ENCODE measurements at places on chromosomes 7 and 10. TPM values are rescaled to one million over a fixed set of nuclear protein-coding genes. Genes with fewer than 3 reads are reported as not detected.

ENKUR gene
- polyA plus RNA-seq = 7.4 TPM

GRCh38 chr7:118945911-118946682, 721.6 kb downstream of the ANKRD7 start:
- DNase-seq = no peak

DNA sequence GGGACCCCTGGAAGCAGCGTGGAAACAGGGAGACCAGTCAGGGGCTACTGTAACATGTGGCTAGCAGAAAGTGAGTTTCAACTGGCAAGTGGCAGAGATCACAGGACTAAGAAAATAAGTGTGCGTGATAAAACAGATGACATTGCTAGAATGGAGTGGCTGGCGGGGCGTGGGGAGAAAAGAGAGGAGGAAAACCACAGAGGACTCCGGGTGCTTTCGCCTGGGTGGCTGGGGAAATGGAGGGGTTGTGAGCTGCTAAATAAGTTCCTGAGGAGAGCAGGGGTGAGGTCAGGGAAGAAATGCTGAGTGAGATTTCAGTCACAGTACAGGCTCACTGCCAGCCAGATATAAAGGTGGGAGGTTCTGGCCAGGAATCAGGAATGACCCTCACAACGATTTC, 166.9 kb downstream of the MYOF start:
- no peak for DNase-seq

DNA sequence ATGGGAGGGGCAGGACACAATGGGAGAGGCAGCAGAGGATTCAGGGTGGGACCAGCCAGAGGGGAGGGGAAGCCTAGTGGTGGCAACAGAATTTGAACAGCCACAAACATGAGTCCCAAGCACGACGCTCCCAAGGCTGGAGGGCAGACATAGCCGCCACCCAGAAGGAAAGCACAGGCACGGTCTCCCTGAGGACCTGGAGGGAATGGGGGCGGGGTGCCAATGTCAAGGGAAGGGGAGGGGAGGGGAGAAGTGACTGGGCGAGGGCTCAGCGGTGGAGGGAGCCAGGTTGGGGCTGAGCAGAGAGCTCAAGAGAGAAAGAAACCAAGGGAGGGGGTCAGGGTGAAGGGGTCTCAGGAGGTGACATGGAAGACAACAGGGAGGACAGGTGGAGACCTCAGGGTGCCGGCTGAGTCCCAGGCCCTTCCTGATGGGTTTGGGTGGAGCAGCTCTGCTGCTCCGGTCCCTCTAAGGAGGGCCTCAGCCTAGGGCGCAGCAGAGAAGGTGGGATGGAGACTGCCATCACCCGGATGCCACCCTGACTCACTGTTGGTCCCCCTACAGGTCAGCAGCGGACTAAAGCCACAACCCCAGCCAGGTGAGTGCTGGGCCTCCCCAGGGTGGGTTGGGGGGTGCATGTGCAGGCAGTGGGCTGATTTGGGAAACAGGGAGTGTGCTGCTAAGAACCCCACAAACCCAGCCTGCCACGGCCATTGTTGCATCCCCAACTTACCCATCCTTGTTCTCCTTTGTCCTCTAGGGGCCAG, 24.2 kb downstream of the PILRA start:
- no peak for DNase-seq

SPDYE8 gene
- 1.2 TPM for polyA plus RNA-seq

TCAF2 gene
- polyA plus RNA-seq = 3.6 TPM

DNA sequence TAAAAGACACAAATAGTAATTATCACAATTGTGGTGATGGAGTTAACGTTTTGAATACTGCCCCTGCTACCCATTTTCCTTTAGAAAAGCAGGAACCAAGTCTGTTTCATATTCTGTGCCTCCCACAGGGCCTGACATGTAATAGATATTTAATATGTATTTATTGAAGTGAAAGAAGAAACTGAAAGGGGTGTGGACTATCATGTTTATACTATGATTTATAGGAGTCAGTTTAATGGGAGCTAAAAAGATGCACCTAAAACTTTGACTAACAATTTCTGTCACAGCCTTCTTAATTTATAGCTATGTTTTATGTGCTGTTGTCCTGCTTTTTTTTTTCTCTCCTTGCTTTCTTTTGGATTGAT, 24.1 kb upstream of the BHLHA15 start:
- no peak for DNase-seq

GRCh38 chr7:25858525-25859411, 293.2 kb upstream of the NFE2L3 start:
- no peak for DNase-seq

IRF5 gene
- polyA plus RNA-seq = 2.1 TPM

DNA sequence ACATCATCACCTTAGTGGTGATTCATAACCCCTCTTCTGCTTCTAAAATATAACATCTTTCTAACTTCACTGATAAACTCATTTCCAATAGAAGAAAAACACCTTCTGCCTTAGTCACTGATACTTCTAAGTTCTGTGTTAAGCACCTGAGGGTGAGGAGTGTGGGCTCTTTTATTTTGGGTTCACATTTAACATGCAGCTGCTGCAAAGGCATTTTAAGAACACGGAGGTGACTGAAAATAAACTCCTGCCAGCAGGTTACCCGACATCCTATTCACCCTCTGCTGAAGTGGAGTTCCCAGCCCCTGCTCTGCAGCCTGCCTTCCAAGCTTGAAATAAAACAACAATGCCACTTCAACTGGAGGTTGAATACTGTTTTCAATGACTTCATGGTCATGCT, 202.9 kb upstream of the PLXNA4 start:
- no peak for DNase-seq

SLK gene
- 59.0 TPM for polyA plus RNA-seq

RADIL gene
- polyA plus RNA-seq = 11.8 TPM

DNA sequence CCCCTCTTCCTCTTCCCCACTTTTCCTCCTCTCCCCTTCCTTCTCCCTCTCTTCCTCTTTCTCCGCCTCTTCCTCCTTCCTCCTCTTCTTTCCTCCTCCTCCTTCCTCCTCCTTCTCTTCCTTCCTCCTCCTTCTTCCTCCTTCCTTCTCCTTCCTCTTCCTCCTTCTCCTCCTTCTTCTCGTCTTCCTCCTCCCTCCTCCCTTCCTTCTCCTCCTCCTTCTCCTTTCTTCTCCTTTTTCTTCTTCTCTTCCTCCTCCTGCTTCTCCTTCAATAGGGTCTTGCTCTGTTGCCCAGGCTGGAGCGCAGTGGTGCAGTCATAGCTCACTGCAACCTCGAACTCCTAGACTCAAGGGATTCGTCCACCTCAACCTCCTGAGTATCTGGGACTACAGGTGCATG, 56.9 kb downstream of the PALD1 start:
- no peak for DNase-seq

- DNase-seq = no peak
These were observed 18.0 kb downstream of the NEBL start for GRCh38 chr10:20879136-20879535.

HYAL4 gene
- polyA plus RNA-seq = 0.44 TPM

DNA sequence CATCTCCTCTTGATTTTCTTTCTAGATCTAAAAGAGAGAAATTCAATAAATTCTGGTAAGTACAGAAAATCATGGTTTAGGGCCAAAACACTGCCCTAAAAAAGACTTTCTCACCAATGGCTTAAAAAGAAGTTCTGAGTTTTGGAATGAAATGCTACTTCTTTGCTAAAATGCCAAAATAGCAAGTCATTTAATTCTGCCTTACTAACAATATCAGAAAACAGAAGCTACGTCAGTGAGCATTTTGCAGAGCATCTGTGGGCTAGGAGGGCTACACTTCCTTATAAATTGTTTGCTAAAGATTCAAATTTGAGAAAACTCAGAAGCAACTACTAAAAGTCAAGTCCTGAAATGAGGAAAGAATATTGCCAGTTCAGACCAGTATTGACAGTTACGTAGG, 560.8 kb upstream of the CELF2 start:
- no peak for DNase-seq

DNA sequence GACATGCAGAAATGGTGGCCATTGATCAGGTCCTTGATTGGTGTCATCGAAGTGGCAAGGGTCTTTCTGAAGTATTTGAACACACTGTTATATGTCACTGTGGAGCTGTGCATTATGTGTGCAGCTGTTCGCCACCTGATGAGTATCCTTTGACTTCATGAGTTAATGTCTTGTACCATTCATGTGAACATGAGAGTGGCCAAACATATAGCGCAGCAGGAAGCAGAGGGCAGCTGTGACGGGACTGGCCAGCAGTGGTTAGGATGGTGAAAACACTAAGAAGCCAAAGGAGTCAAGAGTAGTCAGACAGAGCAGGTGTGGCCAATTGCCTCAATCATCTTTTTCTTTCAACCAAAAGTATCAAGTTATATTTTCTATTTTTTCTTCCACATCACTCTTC, 167.4 kb downstream of the IMMP2L start:
- no peak for DNase-seq

GRCh38 chr10:121459279-121459621, 139.0 kb downstream of the FGFR2 start:
- no peak for DNase-seq

GRCh38 chr7:56033671-56034432, 17.4 kb downstream of the PSPH start:
- peak; percentile 91 for DNase-seq

TRIM24 gene
- polyA plus RNA-seq = 81.2 TPM

- DNase-seq = no peak
These were observed 39.6 kb upstream of the MET start for GRCh38 chr7:116632384-116632783.

BEND7 gene
- 19.0 TPM for polyA plus RNA-seq

- no peak for DNase-seq
These were observed 135.9 kb downstream of the ITGB8 start for GRCh38 chr7:20466543-20467021.

DPY19L1 gene
- 46.0 TPM for polyA plus RNA-seq

DNA sequence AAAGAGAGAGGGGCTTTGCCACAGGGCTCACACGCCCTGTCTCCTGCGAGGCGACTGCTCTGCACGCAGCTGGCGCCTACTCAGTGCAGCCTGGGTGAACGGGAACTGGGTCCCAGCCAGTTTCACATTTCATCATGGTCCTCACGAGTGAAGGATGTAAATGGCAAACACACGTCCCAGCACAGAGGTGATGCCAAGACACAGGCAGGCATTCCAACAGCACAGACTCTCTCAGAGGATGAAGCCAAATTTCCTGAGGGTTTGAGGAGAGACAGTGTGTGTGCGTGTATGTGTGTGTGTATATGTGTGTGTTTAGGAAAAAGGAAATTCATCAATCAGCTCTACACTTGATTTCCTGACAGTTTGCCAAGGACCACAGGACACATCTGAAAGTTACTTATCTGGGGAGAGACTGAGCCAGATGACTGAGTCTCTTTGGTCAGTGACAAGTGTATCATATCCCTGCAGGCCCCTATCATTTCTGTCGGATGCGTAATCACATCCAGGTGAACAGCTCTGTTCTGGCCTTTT, 53.9 kb downstream of the CHST15 start:
- no peak for DNase-seq

GRCh38 chr10:127278001-127278400, 81.6 kb upstream of the INSYN2A start:
- DNase-seq = no peak

FAM25C gene
- not detected for polyA plus RNA-seq

DNA sequence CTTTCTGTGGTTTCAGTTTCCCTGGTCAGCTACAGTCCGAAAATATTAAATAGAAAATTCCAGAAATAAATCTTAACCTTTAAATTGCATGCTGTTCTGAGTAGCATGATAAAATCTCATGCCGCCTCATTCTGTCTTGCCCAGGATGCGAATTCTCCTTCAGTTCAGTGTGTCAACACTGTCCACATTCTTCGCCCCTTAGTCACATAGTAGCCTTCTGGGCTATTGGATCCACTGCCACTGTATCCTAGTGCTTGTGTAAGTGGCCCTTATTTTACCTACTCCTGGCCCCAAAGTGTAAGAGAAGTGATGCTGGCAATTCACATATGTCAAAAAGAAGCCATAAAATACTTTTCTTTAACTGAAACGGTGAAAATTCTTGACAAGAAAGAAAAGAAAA, 129.6 kb downstream of the ZWINT start:
- DNase-seq = no peak

GRCh38 chr10:26217396-26218086, 967 bp downstream of the GAD2 start:
- DNase-seq = no peak

- no peak for DNase-seq
These were observed 18.4 kb downstream of the PTTG1IP2 start for GRCh38 chr7:90487808-90488207.

Measured in left lung (tissue), 14 donors.